ENCODE measurements at places on chromosomes 5 and 9.

DNA sequence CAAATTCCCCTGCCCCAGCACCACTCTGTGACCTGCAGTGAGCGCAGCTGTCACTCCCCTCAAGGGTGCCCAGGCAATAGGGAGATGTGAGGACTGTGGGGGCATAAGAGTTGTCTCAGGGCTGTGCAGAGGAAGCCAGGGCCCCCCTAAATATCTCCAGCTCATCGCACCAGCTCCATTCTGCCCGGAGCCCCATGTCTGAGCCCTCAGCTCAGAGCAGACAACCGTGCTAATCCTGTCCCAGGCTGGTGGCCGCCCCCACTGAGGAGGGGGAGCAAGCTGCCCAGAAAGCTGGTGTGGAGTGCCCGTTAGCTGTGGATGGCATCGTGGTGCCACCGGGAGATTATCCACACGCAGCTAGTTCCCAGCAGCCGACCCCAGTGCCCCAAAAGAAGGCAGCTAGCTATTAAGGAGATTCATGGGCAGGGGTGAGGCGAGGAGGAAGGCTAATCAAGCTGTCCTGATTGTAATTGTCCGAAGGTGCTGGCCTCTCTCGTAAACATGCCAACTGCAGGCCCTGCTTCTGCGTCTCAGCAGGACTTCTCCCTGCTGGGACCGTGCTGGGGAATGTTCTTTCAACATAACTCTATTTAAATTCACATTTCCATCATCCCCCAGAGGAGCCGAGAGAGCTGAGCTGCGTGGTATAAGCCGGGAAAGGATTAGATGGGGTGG lies 17.0 kb upstream of the FIBCD1 start:
- DNase-seq = no peak

- no peak for DNase-seq
These were observed 186.7 kb downstream of the C9orf50 start for GRCh38 chr9:129434187-129434586.

- no peak for DNase-seq
These were observed 106.9 kb downstream of the GABRG2 start for GRCh38 chr5:162174358-162174974.

DNA sequence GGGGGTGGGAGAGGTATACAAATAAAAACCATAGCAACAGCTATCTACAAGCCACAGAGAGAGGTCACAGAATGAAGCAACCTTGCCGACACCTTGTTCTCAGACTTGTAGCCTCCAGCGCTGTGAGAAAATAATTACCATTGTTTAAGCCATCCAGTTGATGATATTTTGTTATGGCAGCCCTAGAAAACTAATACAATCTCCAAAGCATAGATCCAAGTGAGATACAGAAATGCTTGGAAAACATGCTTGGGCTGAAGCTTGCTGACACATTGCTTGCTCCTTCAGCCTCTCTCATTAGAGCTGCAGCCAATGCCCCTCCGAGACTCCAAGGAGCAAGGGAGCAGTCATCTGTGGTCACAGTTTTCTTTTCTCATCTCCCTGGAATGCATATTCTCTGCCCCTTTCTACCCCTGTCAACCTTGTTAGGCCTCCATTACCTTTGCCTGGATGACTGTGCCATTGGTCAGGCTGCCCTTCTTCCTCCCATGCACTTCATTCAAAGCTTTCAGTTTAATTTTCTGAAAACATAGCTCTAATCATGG lies 401.4 kb upstream of the KLF4 start:
- DNase-seq = peak; percentile 6

GRCh38 chr9:19935422-19935821 lies 146.6 kb upstream of the SLC24A2 start:
- DNase-seq = no peak

- DNase-seq = no peak
These were observed 55.8 kb upstream of the PTCH1 start for GRCh38 chr9:95572381-95573151.

GRCh38 chr5:103260951-103261350 lies 2.4 kb downstream of the MACIR start:
- no peak for DNase-seq

- DNase-seq = no peak
These were observed 81.5 kb upstream of the PANK3 start for GRCh38 chr5:168660691-168661090.

DNA sequence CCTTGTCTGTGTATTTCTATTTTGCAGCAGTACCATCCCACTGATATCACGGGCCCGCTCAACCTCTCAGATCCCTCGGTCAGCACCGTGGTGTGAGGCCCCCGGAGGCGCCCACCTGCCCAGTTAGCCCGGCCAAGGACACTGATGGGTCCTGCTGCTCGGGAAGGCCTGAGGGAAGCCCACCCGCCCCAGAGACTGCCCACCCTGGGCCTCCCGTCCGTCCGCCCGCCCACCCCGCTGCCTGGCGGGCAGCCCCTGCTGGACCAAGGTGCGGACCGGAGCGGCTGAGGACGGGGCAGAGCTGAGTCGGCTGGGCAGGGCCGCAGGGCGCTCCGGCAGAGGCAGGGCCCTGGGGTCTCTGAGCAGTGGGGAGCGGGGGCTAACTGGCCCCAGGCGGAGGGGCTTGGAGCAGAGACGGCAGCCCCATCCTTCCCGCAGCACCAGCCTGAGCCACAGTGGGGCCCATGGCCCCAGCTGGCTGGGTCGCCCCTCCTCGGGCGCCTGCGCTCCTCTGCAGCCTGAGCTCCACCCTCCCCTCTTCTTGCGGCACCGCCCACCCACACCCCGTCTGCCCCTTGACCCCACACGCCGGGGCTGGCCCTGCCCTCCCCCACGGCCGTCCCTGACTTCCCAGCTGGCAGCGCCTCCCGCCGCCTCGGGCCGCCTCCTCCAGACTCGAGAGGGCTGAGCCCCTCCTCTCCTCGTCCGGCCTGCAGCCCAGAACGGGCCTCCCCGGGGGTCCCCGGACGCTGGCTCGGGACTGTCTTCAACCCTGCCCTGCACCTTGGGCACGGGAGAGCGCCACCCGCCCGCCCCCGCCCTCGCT lies 1.9 kb downstream of the LRRC26 start:
- no peak for DNase-seq

- no peak for DNase-seq
These were observed 235.7 kb downstream of the ICE1 start for GRCh38 chr5:5658226-5658625.

GRCh38 chr5:125267636-125268248 lies 521.3 kb upstream of the ZNF608 start:
- no peak for DNase-seq

DNA sequence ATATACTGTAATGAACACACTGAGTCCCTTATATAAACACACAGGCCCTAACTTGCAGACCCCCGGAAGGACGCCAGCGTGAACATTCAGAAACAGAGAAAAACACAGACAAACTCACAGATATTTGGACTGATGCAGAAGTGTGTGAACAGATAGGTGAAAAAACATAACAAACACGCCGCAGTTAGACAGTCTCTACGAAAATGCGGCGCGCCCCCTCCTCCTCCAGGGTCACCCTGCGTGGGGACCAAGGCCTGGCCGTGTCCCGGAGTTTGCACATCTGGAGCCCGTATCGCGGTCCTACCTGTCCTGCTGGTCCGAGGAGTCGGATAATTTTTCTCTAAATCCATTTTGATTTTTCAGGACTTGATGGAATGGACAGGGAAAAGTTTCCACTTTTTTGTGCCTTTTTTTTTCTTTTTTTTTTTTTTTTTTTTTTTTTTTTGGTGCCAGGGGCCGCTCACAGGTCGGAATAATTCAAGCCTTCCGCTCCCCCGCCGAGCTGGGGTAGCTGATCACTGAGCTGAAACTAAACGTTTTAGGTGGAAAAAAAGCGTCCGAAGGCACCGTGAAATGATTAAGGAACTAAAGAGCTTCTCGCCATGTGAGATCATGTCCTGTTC lies at the start of gene PAX5:
Gene PAX5 (minus strand): TSS at position 587 of the 623 bp plus-strand sequence. CDS start 237 bp downstream, at position 350.
- DNase-seq = no peak

DNA sequence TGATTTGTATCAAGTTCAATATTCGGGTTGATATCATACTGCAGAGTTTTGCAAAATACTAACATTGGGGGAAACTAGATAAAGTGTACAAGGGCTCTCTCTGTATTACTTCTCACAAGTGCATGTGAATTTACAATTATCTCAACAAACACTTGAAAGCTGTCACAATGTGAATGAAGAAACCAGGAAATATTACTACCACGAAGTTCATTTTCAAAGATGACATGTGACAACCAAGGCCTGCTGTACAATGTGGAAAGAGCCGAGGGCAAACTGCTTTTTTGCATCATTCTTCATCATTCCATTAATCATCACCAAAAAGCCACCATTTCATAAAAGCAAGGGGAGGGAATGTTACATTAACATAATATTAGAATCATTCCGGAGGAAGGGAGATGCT lies 310.0 kb downstream of the GLIS3 start:
- DNase-seq = no peak

DNA sequence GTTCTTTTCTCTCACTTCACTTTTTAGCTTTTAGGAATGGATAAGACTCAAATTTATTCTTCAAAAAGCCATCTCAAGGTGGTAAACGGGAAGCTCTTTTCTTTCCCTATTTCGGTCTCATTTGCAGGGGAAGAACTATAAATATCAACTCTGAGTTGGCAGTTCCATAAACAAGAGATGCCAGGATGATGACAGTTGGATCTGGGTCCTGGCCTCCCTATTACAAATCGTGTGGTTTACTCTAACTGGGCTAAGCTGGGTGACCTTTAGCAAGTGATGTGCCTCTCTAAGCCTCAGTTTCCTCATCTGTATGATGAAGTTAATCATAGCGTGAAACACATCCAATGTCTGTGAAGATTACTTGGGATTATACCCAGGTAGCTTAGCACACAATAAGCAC lies 44.2 kb downstream of the TLE4 start:
- DNase-seq = no peak

DNA sequence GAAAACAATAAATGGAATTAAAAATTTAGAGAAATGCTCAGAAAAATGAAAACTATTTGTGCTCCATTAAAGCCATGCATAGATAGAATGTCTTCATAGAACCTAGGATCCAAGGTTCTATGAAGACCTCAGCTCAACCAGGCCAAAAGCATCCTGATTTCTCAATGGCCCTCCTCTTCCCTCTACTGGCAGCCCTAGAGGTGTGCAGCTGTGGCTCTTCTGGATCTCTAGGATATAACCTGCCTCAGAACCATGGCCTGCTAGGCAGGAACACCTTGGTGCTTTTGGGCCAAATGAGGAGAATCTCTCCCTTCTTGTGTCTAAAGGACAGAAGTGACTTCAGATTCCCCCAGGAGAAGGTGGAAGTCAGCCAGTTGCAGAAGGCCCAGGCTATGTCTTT lies 15.1 kb downstream of the IFNA1 start:
- no peak for DNase-seq

DNA sequence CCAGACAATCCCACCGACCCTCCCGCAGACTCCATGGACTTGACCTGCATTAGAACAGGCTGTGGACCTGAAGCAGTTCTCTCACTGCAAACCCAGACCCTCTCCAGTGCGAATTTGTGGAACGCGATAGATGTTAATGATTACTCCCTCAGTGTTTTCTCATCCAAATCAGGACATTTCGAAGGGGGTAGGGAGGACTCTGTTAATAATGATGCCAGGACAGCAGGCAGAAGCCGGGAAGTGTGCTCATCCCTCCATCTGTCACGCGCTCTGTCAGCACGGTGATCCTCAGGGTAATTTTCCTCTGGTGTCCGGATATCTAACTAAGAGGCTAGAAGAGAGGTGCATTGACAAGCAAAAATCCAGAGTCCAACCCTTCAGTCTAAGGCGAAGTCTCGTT lies 18.8 kb downstream of the RAPGEF1 start:
- DNase-seq = no peak

- DNase-seq = no peak
These were observed 76.0 kb upstream of the TMC1 start for GRCh38 chr9:72445306-72445995.

DNA sequence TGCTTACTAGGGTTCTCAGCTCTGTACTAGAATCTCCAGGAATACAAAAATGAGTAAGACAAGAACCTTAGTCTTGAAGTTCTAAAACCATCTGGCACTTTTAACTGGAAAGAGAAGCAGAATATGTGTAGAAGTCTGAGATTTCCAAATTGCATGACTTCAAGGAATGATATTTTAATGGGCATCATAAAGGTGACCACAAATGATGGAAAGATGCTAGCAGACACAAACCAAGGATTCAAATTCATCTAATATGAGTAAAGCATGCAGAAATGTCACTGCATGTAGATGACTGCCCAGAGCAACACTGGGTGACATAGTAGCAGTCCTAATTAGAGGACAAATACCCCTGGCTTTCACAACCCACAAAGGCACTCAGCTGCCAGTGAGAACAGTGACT lies 117.2 kb downstream of the RPS23 start:
- DNase-seq = no peak

DNA sequence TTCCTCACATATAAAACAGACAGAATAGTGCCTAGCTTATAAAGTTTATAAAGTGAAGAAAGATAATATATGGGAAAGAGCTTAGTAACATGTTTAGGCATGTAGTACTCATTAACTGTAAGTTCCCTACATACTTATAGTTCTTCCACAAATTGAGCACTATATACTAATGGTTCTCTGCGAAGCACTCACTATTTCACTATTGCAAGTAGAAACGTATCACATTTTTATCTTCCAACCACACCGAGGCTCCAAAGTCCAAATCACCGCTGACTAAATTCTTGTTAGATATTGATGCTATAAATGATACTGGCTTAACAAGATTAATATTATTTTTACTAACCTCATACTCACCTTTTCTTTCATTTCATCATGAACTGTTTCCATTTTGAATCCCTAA lies 61.0 kb downstream of the FBXW11 start:
- DNase-seq = no peak

GRCh38 chr9:134534661-134535080 lies 106.9 kb upstream of the COL5A1 start:
- DNase-seq = no peak

- peak; percentile 93 for DNase-seq
These were observed at the start of gene JMY for GRCh38 chr5:79235634-79236361. Gene JMY, plus strand, starts transcription at chr5:79236131. Its CDS starts 520 bp downstream, at chr5:79236651.

DNA sequence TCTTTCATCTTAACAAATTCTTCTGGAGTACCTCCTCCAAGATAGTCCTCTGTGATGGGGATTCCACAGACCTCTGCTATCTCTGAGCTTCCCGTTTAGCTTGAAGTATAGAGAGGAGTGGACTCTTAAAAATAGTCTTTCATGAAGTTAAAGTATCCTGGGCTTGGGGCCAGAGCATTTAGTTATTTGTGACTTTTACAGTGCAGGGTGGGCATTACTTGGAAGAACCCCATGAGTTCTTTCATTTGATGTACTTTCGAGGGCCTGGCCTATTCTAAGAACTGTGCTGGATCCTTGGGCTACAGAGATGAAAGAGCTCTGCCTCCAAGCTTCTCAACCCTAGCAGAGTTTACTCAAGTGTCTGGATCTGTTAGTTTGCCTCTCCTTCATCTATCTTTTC lies 131.5 kb downstream of the ZSWIM6 start:
- no peak for DNase-seq

All from osteocyte (in vitro differentiated cells).